CD4-positive, alpha-beta T cell treated with Interferon alpha-2 for 1 hour (primary cell): ENCODE measurements at places on chromosomes 11 and 22.
A peak's percentile ranks its signal among the peaks of the same experiment; 100 is the strongest.

DNA sequence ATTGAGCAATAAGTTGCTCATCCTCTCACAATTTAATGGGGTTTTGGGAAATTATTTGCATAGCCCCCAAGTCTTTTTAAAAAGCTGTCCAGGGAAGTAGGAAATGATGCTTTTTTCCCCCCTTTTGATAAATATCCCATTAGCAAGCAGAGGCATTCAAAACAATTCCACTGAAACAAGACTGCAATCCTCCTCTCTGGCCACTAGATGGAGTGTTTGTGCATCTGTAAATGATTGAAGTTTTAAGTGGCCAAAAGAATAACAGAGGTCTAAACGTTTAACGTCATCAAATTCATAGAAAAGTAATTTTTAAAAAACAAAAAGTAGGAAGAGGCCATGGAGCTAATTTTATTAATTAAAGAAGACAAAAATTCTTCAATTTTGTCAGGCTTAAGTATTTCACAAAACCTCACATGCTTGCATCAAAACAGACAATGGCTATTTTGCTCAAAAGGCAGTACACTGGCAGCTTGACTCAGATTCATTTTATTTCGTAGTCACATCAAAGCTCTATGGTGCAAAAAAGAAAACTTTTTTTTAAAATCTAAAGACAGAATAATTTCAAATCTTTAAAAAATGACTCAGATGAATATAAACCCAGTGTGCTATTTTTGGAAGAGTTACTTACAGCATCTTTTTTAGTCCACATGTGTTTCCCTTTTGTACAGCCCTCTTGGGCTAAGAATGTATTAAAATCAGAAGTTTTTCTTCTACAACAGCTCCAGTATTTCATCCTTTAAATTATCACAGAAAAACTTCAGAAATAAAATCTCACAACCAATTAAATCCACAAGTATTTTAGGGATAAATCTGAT is 17.8 kb downstream of the CHORDC1 start:
- DNase-seq: peak; percentile 68

DNA sequence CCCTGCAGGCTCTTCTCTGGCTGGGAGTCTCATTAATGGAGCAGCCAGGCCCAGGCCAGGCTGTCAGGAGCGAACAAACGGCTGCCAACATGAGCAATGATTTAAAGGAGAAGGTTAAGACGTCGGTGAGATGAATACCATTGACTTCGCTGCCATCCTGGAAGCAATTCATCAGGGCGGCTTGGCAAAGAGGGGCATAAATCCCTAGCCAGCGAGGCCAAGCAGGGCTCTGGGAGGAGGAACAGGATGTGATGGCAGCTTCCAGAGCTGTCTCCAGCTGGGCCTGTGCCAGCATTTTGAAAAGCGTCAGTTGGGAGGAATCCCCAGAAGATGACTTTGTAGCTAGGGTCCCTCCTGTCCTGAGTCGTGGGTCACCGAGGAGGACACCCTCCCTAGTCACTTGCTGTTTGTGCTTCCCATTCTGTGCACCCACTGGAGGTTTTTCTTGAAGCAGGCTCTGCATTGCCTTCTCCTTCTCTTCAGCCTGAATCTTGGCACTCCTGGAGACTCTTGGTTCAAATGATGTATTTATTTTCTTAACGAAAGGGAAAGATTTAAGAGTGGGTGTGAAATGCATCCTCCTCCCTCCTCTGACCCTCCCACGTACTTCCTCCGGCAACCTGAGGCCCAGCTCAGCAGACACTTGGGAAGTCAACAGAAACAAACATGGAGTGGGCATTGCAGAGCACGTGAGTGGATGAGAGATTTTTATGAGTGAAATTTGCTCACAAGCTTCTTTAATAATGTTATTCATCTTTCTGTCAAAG is 476.3 kb upstream of the CADM1 start:
- DNase-seq: no peak

GRCh38 chr11:63614136-63614671 is at the start of gene PLAAT3:
TSS of gene PLAAT3 (minus strand) at chr11:63614433. CDS start at chr11:63614014, 419 bp downstream.
- DNase-seq: peak; percentile 53

DNA sequence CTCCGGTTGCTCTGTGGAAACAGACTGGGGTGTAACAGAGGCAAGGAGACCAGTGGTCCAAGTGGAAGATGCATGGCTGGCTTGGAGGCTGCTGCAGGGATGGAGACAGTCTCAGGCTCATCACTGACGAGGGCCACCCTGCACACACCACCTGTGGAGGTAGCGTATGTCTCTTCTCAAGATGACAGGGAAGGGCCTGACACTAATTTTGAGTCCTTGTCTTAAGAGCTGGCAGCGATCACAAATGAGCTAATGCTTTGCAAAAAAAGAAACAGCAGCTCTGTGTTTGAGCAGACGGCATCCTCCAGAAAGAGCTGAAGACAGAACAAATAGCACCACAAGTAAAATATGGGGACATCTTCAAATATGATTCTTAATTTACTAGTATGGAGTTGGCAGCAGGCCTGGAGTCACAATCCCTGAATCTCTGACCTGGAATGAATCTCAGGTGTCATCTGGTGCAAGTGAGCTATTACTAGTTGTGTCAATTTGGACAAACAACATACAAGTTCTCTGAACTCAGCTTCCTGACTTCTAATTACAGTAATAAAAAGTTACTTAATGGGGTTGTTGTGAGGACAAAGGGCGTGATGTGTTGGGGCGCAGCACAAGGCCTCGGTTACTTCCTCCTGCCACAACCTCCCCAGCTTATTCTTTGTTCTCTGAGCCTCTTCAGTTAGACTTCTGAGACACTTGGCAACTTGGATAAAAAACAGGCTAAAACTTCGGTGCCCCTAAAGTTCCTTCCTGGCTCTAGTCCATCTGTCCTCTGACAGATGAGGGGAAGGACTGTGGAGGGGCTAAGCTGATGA is 95.2 kb upstream of the BID start:
- DNase-seq: no peak

DNA sequence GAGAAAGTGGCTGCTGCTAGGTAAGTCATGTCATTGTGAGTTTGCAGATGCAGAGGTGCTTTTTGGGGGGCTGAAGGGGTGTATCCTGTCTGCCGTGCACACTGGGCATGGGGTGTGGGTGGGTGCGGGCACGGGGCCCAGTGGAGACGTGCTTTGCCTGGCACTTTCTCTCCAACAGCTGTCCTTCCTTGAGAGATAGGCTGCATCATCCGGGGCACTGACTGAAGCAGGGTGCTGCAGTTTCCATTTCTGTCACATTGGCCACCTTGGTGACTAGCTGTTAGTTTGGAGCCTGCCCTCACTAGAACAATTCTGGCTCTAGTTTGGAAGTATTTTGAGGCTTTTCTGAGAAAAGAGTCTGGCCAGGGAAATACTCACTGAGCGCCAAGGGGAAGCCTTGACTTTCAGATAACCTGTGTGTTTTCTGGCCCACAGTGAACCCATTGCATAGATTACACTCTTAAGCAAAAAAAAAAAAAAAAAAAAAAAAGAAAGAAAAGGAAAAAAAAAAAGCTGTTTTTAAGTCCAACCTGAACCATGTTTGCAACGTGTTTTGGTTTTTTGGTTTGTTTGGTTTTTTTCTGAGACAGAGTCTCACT is 219.2 kb downstream of the NAV2 start:
- DNase-seq: no peak

- DNase-seq: no peak
Observed at GRCh38 chr11:76856571-76856970, 4.1 kb upstream of the ACER3 start.

- DNase-seq: no peak
Observed at GRCh38 chr22:45338795-45339194, 29.1 kb downstream of the FAM118A start.

- no peak for DNase-seq
Observed at GRCh38 chr11:111466615-111467014, 45.6 kb downstream of the BTG4 start.

- no peak for DNase-seq
Observed at GRCh38 chr11:26557666-26558065, 14.4 kb downstream of the MUC15 start.

DNA sequence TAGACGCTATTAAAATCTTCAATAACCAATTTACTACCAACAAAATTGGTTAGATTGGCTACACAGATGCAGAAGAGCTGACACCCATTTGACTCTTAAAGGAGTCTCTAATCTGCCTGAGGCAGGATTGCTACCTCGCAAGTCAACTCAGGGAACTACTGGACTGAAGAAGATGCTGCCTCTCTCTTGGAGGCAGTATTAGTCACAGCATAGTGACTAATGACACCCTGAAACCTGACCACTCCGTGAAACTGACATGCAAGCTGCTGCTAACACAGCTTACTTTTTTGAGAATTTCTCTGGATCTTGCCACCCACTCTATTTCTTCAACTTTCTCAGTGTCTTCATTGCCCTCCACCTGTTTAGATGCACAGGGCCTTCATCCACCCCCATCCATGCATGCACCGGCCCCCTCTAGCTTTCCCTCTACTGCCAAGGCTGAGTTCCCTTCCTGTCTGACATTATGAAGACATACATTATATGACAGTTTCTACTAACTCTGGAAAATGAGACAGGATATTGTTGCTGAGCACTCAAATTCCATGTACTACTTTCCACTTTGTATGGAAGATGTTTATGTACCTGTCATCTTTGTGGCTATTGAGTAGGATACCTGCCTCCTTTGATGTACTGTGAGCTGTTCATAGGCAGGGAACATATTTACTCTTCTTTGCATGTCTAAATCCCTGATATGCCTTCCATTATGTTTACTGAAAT is 183.2 kb downstream of the MSANTD4 start:
- no peak for DNase-seq

DNA sequence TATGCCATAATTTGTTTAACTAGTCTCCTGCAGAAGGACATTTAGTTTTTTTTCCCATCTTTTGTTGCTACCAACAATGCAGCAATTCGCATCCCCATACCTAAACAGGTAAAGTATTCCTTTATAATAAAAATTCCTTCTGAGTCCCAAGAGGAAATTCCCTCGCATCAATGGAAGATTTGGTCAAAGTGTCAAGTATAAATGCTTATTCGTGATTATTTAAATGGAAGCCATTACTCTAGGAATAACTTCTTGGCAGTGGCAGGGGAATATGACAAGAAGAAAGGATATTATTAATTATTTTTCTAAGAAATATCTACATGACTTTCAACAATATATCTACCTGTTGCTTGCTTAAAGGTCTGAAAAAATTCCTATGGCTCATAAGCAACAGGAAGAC is 25.6 kb downstream of the RNF141 start:
- DNase-seq: no peak

- no peak for DNase-seq
Observed at GRCh38 chr11:15216678-15217077, 102.0 kb downstream of the INSC start.

- DNase-seq: no peak
Observed at GRCh38 chr11:61683961-61684869, 4.0 kb downstream of the DAGLA start.

DNA sequence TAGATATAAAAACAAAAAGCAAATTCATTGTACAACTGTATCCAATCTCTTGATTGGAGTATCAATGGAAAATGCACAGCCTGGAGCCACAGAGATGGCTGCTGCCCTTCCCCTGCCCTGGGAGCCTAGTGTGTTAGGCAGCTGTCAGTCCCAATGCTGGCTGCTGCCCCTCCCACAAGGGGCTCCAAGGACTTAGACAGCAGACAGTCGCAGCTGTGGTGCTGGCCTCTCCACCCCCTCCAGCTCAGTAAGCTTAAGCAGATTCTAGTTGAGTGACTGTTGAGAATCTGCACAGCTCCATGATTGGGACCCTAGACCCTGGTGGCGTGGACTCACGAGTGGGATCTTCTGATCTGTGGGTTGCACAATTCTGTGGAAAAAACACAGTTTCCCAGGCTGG is 1511.2 kb downstream of the FAM181B start:
- no peak for DNase-seq

DNA sequence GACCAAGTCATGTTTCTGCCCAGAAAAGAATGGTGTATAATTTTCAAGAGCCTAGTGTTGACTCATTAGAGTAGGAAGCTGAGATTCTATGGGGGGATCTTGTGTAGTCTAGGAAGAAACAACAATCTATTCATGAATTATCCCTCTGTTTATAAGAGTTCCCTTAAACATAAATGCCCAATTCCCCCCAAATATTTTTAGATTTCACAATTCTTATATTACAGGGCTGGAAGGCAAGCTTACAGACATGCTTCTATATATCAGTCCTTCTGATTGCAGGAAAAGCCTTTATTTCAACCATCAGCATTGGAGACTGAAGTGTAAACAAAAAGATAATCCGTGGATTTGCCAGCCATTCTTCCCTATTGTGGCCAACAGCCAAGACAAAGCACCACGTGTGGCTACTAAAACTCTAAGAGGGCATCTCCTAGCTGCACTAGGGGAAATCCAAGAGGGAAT is 71.4 kb downstream of the NAT10 start:
- DNase-seq: no peak

DNA sequence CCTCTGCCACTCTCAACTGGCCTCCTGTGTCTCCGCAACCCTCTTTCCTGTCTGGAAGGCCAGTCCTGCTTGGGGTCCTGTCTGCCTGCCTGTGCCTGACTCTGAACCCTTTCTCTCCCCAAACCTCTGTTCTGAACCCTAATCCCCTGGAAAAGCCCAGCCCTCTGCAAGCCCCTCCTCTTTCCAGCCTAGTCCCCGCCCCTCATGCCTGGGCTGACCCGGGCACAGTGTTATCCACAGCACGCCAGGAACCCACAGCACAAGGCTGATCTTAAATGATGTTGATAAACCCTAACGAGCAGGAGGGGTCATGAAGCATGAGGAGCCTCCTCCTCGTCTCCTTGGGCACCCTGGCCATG is at the start of gene IFITM10:
Gene IFITM10, minus strand, starts transcription at position 115 of the 359 bp plus-strand sequence. CDS start 153 bp downstream, outside the sequence.
- no peak for DNase-seq

DNA sequence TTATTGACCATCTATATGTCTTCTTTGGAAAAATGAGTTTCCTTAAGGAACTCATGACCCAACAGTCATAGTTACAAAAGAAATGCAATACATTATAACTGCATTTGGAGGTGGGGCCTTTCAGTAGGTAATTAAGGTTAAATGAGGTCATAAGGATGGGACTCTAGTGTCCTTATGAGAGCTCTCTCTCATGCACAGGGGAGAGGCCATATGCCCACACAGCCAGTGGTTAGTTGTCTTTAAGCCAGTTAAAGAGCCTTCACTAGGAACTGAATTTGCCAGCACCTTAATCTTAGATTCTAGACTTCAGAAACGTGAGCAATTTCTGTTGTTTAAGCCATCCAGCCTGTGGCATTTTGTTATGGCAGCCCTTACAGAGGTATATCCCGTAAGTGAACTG is 27.3 kb downstream of the INTS4 start:
- no peak for DNase-seq

GRCh38 chr11:119180729-119181676 is 4.3 kb upstream of the NHERF4 start:
- DNase-seq: no peak

- DNase-seq: no peak
Observed at GRCh38 chr11:62445314-62445740, 26.5 kb downstream of the SCGB1A1 start.
